Stimulated activated CD8-positive, alpha-beta memory T cell treated with anti-CD3 and anti-CD28 coated beads, Interleukin-4, amount 100 ng/mL, for 1 hour (primary cell): ENCODE measurements at places on chromosomes 6 and 20.

- DNase-seq, result no peak
Measured at GRCh38 chr6:149242883-149243282, 74.6 kb upstream of the TAB2 start.

DNA sequence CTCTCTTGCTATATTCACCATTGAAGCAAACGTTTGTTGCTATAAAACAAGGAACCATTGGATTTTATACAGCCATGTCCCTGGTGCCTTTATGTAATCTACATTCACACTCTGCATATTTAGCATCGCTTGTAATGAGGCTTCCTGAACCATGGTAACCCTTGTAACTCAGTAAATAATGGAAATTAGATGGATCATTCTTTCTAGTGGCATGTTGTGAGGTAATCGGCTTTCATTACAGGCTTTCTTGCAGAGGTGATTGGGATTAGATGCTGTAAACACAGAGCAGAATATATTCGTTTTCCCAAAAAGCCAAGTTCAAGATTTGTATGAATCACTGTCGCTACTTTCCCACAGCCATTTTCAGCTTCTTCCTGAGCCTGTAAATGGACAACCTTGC lies 36.1 kb downstream of the SMPDL3A start:
- no peak for DNase-seq

DNA sequence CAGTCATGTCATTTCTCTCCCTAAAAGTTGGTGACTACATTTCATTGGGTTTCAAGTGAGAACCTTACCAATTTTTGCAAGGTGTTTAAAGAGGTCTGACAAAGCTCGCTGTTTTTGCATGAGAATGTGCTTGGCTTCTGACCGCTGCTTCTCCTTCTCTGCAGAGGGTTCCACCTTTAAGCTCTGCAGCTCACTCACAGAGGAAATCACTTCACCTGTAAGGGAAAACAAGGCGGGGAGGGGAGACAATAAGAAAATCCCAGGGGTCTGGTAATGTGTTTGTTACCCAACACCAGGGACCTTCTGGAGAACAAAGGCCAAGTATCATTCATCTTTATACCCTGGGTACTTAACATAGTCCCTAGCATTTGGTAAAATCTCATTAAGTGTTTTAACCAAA lies 40.0 kb upstream of the LYRM2 start:
- no peak for DNase-seq

DNA sequence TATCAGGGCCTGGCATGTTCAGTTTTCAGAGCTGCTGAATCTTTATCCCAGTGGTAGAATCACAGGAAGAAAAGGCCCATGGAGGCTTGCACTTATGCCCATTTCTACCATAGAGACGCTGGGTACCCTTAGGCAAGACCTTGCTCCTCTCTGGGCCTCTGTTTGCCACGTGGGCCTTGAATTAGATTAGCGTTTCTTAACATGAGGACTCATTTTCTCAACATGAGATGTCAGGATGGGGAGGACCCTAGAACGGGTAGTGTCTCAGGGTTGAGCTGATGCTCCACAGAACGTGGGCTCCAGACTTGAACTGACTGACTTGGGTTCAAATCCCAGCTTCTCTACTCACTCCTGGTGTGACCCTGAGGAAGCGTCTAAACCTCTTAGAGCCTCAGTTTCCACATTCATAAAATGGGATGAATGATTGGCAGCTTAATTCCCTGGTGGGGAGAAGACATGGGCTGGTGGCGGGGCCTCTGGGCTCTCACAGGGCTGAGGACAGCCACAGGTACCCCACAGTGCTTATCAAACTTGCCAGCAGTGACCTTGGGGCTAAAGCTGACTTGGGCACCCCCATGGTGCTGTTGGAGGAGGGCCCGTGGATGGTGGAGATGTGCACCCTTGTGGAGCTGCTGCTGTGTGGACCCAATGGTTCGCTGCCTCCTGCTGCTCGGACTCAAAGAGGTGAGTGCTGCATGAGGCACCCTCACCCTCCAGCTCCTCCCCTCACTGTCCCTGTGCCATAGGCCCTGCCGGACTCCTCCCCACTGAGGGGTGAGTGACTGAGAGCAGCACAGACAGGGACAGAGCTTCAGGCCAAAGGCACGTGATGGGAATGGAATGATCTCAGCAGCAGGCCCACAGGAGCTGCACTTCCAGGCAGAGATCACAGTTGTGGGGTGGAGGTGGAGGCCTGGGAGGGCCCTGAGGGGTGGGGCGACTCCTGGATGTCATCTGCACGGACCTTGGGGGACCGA lies 28.2 kb downstream of the SUN5 start:
- DNase-seq, result no peak
